ENCODE measurements at places on chromosomes 1 and 21.

- DNase-seq, result no peak
Observed at GRCh38 chr1:230278376-230278775, 147.8 kb downstream of the PGBD5 start.

DNA sequence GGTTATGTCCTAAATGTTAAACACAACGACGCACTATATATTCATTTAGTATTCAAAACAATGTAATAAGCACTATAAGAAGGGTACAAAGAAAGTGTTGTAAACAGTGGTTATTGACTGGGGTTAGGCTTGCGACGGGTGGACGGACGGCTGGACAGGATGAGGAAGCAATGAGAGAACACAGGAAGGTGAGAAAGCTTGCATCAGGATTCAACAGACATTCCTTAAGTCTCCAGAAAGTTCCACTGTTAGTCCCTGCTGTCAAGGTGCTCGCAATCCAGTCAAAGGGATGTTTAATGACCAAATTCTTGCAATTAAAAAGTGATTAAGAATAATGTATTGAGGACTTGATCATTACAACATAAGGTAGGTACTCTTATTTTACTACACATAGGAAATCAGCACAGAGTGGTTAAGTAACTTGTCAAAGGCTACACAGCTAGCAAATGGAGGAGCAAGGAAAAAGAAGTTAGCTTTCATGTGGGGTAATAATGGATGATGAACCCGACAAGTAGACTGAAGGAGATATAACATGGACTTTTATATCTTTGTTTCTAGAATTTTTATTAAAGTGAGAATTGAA is 994 bp upstream of the ACBD6 start:
- no peak for DNase-seq

DNA sequence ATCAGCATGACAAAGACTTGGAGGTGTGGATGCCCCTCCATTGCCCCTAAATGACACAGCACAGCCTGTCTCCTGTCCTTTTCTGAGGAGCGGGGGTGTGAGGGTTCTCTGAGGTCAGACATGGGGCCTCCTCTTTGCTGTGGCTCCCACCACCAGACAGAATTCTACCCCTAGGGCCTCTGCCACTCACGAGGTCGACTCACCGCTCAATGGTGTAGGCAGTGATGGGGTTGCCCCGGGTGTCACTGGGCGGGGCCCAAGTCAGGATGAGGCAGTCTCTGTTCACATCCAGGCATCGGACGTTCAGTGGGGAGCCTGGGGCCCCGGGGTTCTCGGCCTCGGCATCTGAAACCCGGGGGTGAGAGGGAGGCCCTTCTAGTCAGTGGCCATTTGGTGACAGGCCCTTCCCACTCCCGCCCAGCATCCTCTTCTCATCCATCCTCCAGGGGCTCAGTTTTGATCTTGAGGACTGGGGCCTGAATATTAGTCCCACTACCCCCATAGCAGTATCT is 19.9 kb downstream of the MYOM3 start:
- DNase-seq, result no peak

DNA sequence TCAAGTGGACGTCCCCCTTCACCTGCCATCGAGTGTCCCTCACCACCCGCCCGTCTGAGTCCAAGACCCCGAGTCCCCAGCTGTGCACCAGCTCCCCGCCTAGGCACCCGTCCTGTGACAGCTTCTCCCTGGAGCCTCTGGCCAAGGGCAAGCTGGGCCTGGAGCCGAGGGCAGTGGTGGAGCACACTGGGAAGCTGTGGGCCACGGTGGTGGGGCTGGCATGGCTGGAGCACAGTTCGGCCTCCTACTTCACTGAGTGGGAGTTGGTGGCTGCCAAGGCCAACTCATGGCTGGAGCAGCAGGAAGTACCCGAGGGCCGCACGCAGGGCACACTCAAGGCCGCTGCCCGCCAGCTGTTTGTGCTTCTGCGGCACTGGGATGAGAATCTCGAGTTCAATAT is 63.2 kb downstream of the VWA5B1 start:
- DNase-seq, result no peak

DNA sequence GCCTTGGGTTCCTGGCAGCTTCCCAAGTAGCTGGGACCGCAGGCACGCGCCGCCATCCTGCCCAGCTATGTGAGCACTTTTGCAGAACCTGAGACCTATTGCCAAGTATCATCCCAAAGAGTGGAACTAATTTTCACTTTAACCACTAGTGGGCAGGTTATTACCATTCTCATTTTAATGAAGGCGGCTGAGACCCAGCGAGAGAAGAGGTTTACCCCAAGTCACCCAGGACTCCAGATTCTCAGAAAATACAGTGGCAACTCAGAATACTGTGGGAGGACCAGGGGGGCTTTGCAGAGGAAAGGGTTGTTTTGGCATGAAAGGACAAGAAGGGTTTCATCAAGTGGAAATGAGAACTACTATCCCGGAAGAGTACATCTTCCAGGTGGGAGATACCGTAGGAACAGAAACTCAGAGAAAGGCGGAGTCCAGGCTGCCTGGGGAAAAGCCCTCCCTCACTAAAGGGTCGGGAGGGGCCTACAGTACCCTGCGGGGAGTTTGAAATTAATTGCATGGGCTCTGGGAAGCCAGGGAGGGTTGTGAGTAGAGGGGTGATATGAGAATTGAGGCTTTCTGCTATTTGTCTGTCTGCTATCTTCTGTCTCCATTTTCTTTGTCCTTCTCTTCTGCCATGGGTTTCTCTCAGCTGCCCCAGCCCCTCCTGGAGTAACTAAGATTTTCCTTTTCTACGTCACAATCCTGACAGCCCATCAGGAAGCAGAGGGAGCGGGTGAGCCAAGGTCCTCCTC is 7.2 kb upstream of the SEMA4A start:
- peak; percentile 88 for DNase-seq

GRCh38 chr21:39347537-39347936 is 1.4 kb downstream of the HMGN1 start:
- no peak for DNase-seq

GRCh38 chr1:6045110-6045502 is 582 bp upstream of the KCNAB2 start:
- DNase-seq, result no peak

DNA sequence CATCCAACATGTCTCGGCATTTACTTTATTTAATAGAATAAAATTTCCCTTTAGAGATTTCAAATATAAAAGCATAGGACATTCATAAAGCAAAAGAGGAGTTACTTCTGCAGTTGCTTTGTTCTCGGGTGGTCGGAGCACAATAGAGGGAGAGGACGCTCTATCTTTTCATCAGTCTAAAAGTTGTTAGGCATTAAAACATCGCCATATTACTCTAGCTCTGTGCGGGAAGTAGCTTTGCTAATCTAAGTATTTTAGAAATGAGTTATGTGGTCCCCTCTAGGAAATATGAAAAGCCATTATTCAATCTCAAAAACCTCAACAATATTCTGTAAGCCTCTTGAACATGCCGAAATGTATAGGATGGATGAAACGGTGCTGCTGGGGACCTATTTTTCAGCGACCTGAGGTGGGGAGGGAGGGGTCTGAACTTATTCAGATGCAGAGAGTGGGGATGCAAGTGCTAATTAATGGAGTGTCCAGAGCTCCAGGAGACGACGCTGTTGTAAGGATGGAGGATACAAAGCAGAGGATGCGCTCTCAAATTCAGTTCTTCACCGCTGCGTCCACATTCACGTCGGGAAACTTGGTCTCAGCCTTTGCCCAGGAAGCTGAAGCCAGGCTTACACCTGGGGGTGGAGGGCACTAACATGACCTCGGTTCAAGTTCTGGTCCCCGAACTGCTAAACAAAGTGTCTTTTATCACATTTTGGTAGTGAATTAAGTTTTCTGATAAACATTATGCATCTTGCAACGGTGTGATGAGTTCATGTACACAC is 6.3 kb downstream of the CDKN2C start:
- DNase-seq, result no peak

DNA sequence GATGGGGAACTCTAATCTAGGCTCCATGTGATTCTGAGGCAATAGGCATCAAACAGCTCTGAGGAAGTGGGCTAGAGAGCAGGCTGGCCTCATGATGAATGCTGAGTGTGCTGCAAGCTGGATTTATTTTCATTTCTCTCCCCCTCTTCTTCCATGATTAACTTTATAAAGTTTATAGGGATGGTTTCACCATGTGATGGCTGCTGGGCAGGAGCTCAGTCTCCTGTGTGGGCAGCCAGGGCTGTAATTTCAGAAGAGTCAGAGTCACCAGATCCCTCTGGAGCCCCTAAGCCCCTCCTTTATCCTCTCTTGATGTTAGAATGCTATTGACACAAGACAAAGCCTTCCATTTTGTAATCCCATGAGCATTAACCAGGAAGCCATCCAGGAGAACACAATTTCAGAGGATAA is 143.6 kb downstream of the CNIH3 start:
- no peak for DNase-seq

GRCh38 chr1:48948562-48948961 is 171.9 kb upstream of the BEND5 start:
- no peak for DNase-seq

DNA sequence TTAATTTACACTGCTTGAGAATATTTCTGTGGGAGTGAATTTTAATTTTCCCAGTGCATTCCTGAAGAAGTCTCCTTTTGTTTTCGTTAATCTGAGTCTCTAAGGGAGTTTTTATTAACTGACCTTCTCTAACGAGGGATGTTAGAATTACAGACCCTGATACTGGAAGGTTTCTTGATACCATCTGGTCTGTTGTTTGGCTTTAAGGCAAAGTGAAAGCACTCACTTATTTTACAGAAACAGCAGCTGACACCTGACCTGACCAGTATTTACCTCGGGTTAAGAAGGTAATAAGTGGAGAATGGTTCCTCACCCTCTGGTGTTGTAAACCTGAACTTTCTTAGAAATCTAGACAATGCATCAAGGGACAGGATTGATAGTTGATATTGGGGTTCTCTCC is 12.4 kb downstream of the CDC14A start:
- no peak for DNase-seq

- no peak for DNase-seq
Observed at GRCh38 chr1:231612393-231613089, 14.0 kb upstream of the DISC1 start.

GRCh38 chr1:27045973-27046558 is 33.4 kb upstream of the TENT5B start:
- DNase-seq, result peak; percentile 64

- no peak for DNase-seq
Observed at GRCh38 chr21:45641480-45642035, 2.0 kb upstream of the PCBP3 start.

GRCh38 chr1:174131032-174131638 is 28.2 kb upstream of the RABGAP1L start:
- DNase-seq, result no peak

- no peak for DNase-seq
Observed at GRCh38 chr1:71881611-71882010, 400.7 kb downstream of the NEGR1 start.

GRCh38 chr1:118291661-118292060 is 106.6 kb upstream of the SPAG17 start:
- DNase-seq, result no peak

DNA sequence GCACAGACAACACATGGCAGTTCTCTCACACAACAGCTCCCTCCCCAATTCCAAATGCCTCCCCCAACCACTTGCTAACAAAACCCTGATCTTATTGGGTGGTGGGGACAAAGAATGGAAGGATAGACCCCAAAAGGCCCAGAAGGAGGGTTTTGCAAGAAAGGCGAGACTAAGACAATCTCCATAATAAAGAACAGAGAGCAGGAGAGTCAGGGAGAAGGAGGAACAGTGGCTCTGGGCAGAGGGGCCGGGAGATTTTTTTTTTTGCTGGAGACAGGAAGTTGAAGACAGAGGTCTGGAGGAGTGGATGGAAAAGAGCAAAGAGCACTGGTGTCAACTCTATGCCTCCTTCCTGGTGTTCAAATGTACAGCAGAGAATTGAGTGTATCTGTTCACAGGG is 6.5 kb upstream of the C1QA start:
- no peak for DNase-seq

- no peak for DNase-seq
Observed at GRCh38 chr1:81678779-81679178, 122.0 kb upstream of the ADGRL2 start.

- no peak for DNase-seq
Observed at GRCh38 chr1:28971980-28972771, 57.8 kb downstream of the EPB41 start.

GRCh38 chr1:105087506-105087905 is 1337.8 kb downstream of the AMY1C start:
- no peak for DNase-seq

GRCh38 chr1:171245458-171246064 is 2.7 kb upstream of the FMO1 start:
- no peak for DNase-seq

DNA sequence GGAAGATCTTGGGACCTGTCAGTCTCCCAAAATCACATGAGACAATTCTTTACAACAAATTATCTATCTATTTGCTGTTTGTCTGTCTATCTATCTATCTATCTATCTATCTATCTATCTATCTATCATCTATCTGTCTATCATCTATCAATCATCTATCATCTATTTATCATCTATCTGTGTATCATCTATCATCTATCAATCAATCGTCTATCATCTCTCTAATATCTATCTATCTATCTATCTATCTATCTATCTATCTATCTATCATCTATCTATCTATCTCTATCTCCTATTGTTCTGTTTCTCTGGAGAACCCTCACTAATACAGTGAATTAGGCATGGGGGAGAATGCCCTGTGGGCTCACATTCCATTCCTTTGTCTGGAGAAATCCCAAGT is 73.3 kb upstream of the HMGB4 start:
- no peak for DNase-seq

GRCh38 chr1:79760531-79760930 is 754.0 kb upstream of the ADGRL4 start:
- no peak for DNase-seq

DNA sequence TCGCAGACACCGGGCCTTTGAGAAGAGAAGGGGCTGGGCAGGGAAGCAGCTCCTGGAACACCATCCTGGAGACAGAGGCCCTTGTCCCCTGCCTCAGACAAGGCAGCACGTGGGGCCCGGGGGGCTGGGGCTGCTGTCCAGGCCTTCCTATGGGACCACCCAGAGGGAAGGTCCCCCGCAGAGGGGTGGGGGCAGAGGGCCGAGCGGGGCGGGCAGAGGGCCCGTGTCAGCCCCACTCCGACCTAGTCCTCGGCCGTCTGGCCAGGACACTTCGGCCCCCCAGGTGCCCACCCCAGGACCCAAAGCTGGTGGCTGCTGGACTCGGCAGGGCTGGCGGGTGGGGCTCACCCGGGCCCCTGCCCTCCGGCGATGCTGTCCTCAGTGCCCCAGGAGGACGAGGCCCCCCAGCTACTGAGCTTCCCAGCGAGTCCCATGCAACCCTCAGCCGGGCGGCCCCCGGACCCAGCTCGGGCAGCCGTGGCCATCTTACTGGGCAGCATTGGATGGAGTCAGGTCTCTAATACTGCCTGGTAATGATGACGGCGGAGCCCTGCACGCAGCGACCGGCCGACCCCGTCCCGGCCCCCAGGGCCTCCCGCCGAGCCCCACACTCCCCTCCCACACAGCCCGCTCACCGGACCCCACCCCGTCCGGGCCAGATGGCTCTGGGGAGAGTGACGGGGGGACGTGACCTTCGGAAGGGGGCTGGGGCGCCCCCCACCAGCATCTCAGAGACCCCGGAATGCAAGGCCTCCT is 6.9 kb upstream of the TTLL10 start:
- peak; percentile 16 for DNase-seq

GRCh38 chr1:213296558-213296957 is 245.5 kb downstream of the RPS6KC1 start:
- DNase-seq, result no peak

- DNase-seq, result no peak
Observed at GRCh38 chr1:152654110-152654509, 9.1 kb upstream of the LCE2D start.
